ENCODE measurements at places on chromosomes 7 and 10.

- no peak for DNase-seq
Observed at GRCh38 chr10:14478604-14479003, 147.9 kb upstream of the FRMD4A start.

DNA sequence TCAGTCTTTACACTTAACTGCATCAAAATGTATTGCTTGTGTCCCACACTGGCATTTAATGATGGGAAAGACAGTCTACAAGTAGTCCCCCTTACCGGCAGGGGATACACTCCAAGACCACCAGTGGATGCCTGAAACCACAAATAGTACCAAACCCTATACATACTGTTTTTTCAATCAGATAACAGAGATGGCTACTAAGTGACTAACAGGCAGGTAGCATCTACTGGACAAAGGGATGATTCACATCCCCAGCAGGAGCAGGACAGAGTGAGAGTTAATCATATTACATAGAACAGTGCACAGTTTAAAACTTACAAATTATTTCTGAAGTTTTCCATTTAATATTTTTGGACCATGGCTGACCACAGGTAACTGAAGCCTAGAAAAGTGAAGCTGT lies 13.2 kb downstream of the TMEM243 start:
- no peak for DNase-seq

DNA sequence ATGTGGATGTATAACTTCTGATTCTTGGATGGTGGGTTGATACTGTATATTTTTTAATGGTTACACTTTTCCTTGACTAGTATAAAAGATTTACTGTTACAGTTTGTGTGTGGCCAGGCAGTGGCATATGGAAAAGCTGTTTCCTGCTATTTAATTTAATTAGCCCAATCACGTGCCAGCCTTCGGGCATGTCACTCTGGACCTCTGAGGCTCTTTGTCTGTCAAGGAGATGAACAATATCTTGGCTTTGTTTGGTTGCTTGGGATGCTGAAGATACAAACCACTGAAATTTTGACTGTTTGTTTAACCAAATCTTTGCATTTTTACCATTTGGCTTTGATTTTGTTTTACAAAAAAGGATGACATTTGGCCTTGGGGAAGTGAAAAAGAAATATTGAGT lies 185.0 kb downstream of the HDAC9 start:
- no peak for DNase-seq

GRCh38 chr10:29343607-29344038 lies 54.8 kb downstream of the LYZL1 start:
- peak; percentile 47 for DNase-seq

GRCh38 chr10:93154531-93154930 lies 80.8 kb downstream of the CYP26A1 start:
- DNase-seq, result no peak
